ENCODE measurements at places on chromosomes 3 and 15.

GRCh38 chr15:57134851-57135250 lies 216.4 kb downstream of the TCF12 start:
- DNase-seq: no peak

GRCh38 chr3:127552038-127552437 lies 38.5 kb downstream of the TPRA1 start:
- no peak for DNase-seq

DNA sequence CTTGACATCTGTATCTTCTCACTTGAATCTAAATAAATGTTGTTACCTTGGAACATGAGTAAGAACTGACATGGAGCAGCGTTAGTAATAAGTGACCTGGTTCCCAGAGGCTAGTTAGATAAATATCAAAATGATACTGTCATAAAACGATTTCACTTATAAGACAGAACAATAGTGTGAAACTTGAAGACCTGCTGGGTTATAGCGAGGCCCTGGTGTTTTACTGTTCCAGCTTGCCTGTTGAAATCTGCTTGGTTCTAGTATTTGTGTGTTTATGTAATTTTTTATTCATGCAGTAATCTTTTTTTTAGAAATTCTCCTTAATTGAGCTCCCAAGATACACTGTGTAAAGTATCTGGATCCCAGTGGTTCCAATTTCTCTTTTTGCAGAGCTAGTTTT lies 129.4 kb downstream of the CACNA2D3 start:
- DNase-seq: no peak

GRCh38 chr3:169345662-169346331 lies 317.7 kb downstream of the MECOM start:
- DNase-seq: no peak

- no peak for DNase-seq
Observed at GRCh38 chr15:68637767-68638404, 59.1 kb downstream of the CORO2B start.

- peak; percentile 12 for DNase-seq
Observed at GRCh38 chr3:19947549-19948225, 790 bp downstream of the RAB5A start.

GRCh38 chr15:35139822-35140221 lies 54.7 kb upstream of the NANOGP8 start:
- DNase-seq: no peak

DNA sequence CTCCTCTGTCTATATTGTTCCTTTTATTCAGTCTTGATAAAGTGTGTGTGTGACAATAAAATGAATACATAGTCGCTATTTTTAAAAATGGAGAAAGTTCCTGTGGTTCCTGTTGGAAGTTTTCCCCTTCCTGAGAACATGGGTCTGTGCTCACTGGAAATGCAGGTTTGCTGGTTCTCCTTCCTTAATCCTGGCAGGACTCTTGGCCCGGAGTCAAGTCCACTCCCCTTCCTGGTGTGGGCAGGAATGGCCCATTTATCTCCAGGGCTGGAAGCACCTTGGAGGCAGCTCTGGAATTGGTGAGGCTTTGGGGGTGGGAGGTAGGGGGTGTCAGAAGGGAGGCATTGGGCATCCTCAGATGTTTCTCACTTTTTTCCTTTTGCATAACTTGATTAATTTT lies 30.1 kb downstream of the FOXL2 start:
- DNase-seq: no peak

DNA sequence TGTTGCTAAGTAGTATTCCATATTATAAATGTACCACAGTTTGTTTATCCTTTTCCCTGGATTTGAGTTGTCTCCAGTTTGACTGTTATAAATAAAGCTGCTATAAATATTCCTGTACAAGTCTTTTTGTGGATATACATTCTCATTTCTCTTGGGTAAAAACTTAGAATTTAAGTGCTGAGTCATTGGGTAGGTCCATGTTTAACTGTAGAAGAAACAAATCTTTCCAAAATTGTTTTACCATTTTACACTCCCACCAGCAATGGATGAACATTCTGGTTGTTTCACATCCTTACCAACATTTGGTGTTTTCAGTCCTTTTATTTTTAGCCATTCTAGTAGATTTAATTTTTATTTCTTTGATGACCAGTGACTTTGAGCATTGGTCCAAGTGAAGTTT lies 74.0 kb upstream of the TNFAIP8L3 start:
- no peak for DNase-seq

- DNase-seq: no peak
Observed at GRCh38 chr3:108863799-108864135, 41.2 kb downstream of the TRAT1 start.

GRCh38 chr3:161548301-161548700 lies 51.7 kb downstream of the OTOL1 start:
- no peak for DNase-seq

GRCh38 chr3:43871627-43872245 lies 181.0 kb downstream of the ABHD5 start:
- DNase-seq: no peak

- no peak for DNase-seq
Observed at GRCh38 chr3:101819649-101820206, 29.6 kb upstream of the NFKBIZ start.

- DNase-seq: no peak
Observed at GRCh38 chr3:84881288-84881687, 77.5 kb upstream of the CADM2 start.

GRCh38 chr3:128555098-128555825 lies 62.3 kb upstream of the GATA2 start:
- DNase-seq: no peak

DNA sequence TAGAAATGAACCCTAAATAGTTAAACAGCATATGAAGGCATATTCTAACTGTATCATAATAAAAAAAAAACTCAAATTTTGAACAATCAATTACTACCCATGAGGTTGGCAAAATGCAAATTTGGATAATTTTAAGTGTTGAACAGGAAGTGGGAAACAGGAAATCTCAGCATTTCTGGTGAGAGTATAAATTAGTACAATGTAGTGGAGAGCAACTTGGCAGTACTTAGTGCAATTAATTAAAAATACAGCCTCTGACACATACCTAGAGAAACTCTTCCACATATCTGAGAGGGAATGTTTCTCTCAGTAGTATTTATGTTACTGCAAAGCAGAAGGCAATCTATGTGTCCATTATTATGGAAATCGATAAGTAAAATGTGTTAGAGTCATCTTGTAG lies 96.8 kb downstream of the TUSC7 start:
- DNase-seq: no peak

- no peak for DNase-seq
Observed at GRCh38 chr15:67165254-67166253, 88.9 kb downstream of the AAGAB start.

Measured in activated T-helper 1 cell treated with anti-CD3 and anti-CD28 coated beads, Interleukin-2, amount 50 U/mL, for 16 hours (primary cell).